AG04449 (cell line): ENCODE measurements at places on chromosomes 3 and 15.

GRCh38 chr15:63699101-63699785, 102.1 kb downstream of the FBXL22 start:
- no peak for DNase-seq

GRCh38 chr15:63466378-63467192, 37.8 kb upstream of the USP3 start:
- DNase-seq: no peak

GRCh38 chr3:154904328-154904727, 175.8 kb upstream of the MME start:
- no peak for DNase-seq

GRCh38 chr15:88678755-88679154, 39.9 kb downstream of the ISG20 start:
- DNase-seq: no peak

GRCh38 chr15:52716536-52716935, 37.3 kb upstream of the ATOSA start:
- DNase-seq: no peak

DNA sequence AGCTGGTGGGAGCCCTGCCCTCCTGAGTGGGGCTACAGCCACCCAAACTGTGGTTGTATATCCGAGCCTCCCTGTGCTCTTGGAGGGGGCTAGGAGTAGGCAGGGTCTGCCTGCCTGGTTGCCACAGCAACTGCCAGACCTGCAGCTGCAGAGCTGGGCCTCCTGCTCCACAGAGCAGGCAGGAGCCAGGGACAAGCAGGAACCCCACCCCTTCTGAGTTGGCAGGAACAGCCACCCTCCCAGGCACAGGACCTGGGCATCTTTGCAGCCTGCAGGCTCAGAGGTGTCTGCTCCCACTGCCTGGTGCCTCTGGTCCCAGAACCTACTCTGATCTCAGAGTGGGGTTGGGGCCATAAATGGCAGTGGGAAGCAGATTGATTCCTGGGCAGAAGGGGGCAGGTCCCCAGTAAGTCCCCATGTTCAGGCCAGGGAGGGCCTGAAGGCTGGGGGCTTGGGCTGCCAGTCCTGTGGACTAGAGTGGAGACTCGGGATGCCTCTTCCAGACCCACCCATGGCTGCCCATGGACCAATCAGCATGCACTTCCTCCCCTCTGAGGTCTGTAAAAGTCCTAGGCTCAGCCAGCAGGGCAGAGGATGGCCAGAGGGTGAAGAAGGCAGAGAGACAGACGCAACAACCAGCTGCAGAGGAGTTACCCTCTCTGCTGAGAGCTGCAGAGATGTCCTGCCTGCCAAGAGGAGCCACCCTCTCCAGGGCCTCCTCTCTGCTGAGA, 10.3 kb upstream of the LRRC31 start:
- no peak for DNase-seq

DNA sequence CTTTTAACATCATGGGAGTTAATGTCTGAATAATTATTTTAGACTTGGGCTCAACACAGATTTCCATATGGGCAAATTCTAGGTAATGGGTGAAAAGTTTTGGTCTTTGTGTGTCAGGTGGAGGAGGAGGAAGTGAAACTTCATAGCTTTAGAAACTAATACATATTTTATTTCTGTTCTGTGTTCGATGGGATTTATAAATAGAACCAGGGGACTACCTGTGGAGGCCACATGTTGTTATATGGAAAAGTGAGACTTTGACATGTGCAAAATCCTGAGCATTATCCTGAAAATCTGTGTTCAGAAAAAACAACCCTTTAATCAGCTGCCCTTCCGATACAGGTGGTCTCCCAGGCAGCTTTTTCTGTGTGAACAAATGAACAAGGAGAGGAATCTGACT, 209.5 kb downstream of the SOX2 start:
- DNase-seq: no peak

DNA sequence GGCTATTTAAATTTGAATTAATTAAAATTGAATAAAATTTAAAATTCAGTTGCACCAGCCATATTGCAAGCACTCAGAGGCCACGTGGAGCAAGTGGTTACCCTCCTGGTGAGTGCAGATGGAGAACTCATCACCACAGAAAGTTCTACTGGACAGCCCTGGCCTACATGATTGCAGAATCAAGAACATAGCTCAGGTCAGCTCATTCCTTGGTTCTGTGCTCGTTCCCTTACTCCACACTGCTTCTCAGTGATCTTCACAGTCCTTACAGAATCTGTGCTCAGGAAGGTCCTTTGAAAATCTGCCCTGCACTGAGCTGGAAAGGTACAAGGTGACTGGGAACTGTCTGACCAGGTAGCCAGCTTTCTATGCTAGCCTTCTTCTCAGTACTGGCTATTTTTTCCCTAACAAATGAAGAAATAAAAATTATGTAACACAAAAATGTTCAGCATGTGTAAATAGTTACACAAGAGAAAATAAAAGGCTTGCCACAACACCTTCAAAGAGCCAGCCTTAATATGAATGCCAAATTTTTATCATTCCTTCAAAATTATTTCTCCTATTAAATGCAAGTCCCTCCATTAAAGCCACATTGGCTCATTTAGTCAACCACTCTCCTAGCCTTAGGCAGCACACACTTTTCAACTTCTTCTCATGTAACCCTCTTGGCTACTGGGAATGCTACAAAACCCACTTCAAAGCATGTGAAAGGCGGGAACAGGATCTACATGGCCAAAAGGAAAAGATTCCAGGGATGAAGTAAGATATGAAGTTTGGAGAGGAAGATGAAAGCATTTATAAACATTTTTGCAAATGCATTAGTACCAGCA, 326.4 kb upstream of the WNT5A start:
- no peak for DNase-seq

GRCh38 chr3:165491487-165491886, 295.3 kb upstream of the SLITRK3 start:
- DNase-seq: no peak

DNA sequence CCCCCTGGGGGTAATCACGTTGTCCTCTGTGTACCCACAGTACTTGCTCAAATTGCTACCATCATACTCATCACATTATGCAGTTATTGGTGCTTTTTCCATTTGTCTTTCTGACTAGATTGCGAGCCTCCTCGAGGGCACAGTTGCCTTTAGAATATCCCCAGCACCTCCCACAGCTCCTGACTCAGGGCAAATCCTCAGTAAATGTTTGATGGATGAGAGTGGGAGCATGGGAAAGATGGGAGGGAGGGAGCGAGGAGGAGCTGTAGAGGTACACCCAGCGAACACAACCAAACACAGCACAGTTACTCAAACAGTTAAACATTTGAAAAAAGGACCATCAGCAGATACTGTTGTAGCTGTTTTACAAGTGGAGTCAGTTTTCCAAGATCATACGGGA, 27.9 kb downstream of the SIDT1 start:
- no peak for DNase-seq

DNA sequence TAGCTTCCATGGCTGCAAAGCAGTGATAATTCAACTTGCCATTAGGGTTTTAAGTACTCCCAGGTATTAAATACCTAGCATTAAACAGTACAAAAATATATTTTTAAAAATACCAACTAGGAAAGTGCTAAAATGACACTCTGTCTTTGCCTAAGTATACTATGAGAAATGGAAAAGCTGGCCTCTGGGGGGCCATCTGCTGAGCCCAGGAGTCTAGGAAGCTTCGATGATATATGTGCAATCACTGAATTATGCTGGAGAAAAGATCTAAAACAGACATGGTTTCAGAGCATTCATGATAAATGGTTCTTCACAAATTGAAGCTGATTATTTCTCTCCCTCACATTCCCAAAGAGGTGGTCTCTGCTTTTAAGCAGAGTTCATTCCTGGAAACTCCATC, 191.8 kb downstream of the OPA1 start:
- no peak for DNase-seq

DNA sequence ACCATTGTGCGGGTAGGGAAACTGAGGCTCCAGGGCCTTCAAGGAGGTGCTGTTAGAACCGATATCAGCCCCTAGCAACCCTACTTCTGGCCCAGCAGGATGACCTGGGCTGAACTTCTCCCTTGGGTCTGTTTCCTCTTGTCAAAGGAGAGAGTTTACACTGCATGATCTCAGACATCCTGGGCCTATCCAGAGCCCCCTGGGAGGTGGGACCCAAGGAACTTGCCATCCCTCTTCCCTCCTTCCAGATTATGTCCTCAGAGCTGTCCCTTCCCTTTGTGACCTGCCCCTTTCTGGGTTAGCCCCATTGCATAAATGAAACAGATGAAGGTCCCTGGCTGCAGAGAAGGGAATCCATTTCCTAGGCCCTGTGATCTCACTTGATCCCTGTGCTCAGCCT, 12.3 kb upstream of the DNAH1 start:
- DNase-seq: no peak

DNA sequence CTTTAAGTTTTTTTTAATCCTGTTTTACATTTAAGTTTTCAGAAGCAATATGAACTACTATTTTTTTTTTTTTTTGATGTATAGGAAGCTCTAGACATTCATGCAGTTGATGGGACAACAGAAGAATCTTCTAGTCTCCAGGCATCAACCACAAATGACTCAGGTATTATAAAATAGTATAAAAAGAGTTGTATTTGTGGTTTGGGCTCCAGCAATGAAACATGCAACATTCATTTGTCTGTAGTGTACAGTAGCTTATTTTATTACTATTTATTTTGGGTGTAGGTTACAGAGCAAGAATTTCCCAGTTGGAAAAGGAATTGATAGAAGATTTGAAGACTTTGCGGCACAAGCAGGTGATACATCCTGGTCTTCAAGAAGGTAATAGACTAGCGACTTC, 38.6 kb downstream of the MGA start:
- DNase-seq: peak; percentile 26

GRCh38 chr3:97917813-97918536, 54.3 kb downstream of the RIOX2 start:
- DNase-seq: no peak

- no peak for DNase-seq
These were observed 289.4 kb upstream of the TLE3 start for GRCh38 chr15:70387081-70387480.

- DNase-seq: no peak
These were observed 102.7 kb downstream of the OSBPL10 start for GRCh38 chr3:31878231-31878838.
